ENCODE measurements at places on chromosomes 3 and 15.
A peak's percentile ranks its signal among the peaks of the same experiment; 100 is the strongest.

DNA sequence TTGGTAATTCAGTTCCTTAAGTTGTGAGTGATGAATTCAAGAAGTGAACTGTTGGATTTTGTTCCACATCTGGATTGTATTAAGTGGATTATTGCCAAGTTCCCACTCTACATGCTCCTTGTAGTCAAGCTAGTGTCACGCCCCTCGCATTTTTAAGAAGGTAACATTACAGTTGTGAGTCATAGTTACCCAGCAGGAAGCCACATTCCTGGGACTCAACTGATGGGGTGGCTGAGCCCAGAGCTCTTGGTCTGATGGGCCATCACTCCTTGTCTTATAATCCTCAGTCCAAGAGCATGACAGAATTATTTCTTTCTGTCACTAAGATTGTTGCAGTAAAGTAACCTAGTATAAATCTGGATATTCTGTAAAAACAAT is 102.7 kb downstream of the PTPRG start:
- DNase-seq = no peak

DNA sequence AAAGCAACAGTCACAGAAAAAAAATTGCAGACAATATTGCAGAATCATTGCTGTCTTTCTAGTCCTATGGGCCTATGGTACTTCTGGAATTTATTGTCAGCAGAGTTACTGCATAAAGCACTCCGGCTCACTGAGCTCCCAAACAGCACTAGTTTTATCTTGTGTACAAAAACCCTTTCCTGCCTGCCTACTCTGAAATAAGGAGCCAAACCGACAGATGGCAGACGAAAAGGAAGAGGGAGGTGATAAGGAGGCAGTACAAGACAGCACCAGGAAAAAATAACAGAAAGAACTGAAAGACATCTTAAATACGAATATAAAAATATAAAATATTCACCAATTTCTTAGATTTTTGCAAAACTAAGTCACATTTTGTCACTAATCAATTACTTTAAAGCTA is 15.6 kb downstream of the HERC1 start:
- DNase-seq = no peak

DNA sequence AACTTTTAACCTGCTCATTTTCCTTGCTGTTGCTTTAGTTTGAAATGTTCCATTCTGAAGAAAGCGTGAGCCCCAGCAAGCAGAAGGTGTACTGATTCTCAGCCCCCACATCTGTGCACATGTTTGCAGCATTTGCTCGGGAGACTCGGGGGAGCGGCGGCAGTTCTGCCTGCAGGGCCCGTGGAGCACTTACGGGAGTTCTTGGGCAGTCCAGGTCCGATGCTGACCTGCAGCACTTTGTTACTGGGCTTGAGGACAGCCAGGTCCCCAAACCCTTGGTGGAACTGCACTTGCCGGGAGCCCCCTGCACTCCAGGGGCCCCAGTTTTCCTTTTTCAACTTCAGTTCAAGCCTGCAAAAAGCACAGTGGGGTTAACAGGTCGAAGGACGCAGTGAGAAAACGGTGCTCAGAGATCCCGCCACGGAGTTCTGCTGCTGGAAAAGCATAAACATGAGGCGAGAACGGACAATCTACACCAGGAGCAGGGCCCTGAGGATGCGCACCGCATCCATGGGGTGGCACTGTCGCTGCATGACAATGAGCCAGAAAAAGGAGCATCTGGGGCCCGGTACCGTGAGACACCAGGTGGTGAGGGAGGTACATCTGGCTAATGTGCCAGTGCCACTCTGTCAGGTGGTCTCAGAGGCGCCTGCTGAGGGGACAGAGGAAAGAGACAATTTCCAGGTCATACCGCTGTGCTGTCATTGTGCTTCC is 45.6 kb upstream of the LDHAL6B start:
- peak; percentile 41 for DNase-seq

- no peak for DNase-seq
Measured at GRCh38 chr15:93178371-93178770, 89.4 kb upstream of the RGMA start.

DNA sequence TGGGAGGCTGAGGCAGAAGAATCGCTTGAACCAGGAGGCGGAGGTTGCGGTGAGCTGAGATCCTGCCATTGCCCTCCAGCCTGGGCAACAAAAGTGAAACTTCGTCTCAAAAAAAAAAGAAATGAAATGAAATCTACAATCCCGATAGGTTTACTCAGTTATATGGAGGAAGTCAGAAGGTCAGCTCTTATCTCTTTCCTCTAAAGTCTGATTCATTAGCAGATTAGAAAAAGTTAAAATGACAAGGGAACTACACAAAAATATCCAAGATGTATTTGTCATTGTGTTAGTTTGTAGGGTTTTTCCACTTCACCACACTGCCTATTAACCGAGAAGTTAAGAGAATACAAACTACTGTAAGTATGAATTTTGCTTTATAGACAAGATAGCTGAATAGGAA is 420.6 kb downstream of the SHQ1 start:
- DNase-seq = no peak

GRCh38 chr3:23649448-23649847 is 156.3 kb upstream of the UBE2E1 start:
- DNase-seq = no peak

DNA sequence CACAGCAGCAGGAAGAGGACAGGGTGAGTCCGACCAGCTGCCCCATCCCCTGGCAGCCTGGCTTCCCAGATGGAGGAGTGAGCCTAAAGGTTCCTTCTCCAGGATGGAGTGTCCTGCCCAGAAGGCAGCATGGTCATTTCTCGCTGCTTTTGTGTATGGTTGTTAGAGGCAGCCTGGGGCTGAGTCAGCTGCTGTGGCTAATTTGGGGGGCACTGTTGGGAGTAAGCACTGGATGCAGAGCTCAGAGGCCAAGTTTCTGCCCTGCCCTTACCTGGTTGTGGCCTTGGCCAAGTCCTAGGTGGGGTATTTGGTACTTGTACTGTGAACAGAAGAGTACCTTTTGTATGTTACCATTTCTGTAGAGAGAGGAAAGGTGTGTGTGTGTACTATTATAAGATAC is 78.6 kb downstream of the ADAMTS7 start:
- no peak for DNase-seq

- no peak for DNase-seq
Measured at GRCh38 chr3:72078676-72079368, 293.9 kb upstream of the PROK2 start.

GRCh38 chr3:72071624-72072023 is 286.7 kb upstream of the PROK2 start:
- DNase-seq = no peak

- peak; percentile 39 for DNase-seq
Measured at GRCh38 chr3:196712514-196713413, 587 bp downstream of the PIGX start.

DNA sequence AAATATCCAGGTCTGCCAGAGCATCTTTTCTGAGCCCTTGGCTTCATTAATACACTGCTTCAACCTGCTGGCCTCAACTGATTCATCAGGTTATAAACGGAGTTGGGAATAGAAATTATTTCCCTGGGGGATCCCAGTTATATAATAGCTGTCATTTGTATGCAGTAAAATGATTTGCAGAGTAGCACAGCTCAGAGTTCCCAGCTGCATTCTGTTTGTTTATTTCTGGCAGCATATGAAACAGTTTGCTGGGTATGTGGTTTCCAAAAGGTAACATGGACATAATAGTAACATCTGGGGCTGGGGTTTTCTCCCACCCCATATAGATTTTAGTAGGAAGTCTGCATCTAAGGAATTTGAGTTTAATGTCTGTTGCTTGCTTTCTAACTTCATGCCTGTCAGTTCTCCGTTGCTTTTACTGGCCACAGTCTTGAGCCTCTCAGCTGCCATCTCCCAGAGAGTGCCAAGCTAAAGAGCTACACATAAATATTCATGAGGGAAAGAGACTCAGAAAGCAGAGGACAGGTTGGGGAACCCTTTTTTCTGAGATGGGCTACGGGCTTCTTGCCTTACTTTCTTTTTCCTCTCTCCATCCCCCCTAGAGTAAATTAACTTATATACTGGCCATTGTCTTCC is 124.6 kb downstream of the TMEM108 start:
- no peak for DNase-seq

DNA sequence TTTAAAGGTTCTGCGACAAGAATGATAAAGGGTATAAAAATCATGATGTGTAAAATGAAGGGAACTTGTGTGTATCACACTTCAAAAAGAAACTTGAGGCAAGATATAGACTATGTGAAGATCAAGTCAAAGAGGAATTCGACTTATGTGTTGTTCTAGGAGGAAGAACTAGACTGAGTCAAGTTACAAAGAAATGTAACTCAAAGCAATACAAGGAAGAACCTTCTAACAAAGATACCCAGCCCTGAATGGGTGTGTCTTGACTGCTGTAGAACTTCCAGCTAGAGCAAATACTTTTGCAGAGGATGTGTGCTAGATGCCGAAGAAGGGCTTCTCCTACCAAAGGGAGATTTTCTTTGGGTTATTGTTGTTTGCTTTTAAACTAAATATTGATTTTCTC is 2.4 kb downstream of the SLC49A4 start:
- no peak for DNase-seq

DNA sequence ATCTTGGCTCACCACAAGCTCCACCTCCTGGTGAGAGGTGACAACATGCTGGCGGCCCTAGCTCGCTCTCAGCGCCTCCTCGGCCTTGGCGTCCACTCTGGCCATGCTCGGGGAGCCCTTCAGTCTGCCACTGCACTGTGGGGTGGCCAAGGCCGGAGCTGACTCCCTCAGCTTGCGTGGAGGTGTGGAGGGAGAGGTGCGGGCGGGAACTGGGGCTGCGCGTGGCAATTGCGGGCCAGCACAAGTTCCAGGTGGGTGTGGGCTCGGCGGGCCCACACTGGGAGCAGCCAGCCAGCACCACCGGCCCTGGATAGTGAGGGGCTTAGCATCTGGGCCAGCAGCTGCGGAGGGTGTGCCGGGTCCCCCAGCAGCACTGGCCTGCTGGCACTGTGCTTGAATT is 275.7 kb upstream of the P2RY1 start:
- no peak for DNase-seq

GRCh38 chr15:58562135-58562534 is 130.3 kb downstream of the LIPC start:
- DNase-seq = peak; percentile 2

DNA sequence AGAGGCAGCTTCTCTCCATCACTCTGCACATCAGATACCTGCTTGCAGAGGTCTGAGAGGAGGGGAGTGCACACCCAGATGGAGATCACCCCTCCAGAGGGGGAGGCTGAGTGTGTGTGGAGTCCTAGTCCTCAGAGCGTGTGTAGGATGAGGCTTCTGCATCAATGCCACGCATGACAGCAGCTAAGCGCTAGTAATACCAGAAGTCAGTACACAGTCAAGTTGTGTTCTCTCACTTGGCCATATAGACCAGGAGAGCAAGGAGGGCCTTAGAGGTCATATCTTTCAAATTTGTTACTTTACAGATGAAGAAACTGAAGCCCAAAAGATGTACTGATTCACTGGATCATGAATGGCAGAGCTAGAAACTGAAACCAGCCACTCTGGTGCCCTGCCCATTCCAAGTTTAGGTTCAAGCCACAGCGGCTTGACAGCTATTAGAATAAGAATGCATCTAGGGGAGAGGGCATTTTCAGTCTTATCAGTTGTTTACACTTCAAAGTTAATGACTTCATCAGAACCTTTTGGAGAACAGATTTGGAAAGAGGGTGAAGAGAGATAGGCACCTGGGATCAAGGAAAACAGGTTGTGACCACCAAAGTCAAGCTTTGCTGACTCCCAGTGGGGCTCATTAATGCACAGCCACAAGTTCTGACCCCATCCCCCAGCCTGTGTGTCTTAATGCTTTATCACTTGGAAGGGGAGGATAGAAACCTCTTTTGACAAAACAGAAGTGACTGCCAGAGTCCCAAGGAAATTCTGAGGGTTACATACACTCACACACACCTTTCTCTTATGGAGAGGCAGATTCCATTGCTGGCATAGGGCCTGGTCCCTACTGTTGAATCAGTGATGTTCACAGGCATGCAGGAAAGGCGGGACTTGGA is 310.3 kb downstream of the CHST2 start:
- DNase-seq = no peak

DNA sequence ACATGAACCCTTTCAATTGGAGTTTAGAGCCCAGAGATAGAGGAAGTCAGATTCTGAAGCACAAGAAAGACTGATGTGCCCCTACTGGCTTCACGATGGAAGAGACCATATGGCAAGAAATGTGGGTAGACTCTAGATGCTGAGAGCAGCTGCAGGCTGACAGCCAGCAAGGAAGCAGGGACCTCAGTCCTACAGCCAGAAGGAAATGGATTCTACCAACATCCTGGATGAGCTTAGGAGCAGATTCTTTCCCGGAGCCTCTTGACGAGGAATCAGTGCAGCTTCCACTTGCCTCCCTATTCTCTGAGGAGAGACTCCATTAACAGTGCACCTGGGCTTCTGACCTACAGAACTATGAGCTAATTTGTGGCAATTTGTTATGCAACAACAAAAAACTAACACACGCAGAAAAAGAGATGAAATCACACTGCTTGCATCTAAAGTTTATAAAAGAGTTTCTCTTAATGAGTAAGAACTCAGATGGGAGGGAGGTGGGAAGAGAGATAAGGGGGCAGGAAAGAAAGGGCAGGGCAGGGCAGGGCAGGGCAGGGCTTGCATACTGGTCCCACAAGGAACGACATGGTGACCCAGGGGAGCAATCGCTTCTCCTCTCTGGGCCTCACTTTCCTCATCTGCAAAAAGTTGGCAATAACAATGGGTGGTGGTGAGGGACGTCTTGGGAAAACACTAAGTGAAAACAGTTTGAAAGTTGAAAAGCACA is 440.9 kb downstream of the FOXP1 start:
- DNase-seq = peak; percentile 54

DNA sequence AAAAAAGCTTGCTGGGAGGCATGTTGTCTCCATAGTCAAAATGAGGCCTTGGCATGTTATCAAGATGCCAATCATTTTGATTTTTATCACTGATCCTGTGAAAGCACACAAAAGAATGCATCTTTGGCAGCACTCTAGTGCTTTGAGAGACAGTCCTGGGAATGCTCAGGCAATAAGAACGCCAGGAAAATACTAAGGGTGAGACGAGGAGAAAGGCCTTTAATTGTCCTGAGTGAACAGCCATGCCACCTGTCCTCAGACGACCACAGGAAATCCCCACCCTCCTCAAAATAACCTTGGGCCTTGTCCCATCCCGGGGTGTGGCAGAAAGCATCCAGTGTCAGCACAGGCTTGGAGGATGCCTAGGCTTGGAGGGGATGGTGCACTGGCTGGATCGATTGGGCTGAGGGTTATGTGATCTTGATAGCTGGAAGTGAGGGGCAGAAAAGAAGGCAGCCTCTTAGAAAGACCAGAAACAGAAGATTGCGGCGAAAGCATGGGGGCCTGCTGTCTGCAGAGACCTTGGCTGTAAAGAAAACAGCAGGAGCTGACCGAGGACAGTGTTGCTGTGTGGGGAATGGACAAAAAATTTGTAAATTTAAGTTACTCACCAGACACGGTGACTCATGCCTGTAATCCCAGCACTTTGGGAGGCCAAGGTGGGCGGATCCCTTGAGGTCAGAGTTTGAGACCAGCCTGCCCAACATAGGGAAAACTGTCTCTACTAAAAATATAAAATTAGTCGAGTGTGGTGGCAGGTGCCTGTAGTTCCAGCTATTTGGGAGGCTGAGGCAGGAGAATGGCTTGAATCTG is 7.3 kb downstream of the TMEM158 start:
- DNase-seq = no peak

All from DMS153 (cell line).